GDM1 (cell line): ENCODE measurements at places on chromosomes 3 and 15.
A peak's percentile ranks its signal among the peaks of the same experiment; 100 is the strongest.

DNA sequence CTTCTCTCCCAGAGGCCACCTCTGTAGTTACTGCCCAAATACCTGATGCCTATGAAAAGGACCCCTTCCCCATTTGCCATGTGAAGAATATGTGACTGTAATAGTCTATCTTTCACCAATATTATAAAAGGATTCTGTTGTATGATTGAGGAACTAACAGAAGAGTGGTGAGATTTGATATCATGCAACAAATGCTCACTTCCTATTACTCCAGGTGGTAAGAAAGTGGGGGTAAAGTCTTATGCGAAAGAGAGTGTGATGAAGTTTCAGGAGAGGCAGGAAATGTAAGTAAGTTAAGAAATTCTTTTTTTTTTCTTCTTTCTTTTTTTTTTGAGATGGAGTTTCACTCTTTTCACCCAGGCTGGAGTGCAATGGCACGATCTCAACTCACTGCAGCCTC lies 24.4 kb upstream of the RAP2B start:
- no peak for DNase-seq

DNA sequence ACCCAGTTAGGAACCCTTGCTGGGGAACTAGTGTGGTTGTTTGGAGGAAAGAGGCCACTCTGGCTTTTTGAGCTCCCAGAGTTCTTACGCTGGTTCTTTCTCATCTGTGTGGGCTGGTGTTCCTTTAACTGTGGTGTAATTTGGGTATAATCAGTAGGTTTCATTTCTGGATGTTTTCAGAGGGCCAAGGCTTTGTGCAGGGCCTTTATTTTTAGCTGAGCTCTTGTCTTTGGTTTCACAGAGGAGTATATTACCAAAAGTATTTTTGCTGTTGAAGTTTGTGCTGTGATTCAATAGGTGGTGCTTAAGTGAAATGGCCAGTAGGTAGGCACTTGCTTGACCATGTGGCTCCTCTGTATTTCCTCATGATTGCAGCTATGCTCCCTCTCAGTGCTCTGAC lies 357.9 kb downstream of the KCNH8 start:
- no peak for DNase-seq

DNA sequence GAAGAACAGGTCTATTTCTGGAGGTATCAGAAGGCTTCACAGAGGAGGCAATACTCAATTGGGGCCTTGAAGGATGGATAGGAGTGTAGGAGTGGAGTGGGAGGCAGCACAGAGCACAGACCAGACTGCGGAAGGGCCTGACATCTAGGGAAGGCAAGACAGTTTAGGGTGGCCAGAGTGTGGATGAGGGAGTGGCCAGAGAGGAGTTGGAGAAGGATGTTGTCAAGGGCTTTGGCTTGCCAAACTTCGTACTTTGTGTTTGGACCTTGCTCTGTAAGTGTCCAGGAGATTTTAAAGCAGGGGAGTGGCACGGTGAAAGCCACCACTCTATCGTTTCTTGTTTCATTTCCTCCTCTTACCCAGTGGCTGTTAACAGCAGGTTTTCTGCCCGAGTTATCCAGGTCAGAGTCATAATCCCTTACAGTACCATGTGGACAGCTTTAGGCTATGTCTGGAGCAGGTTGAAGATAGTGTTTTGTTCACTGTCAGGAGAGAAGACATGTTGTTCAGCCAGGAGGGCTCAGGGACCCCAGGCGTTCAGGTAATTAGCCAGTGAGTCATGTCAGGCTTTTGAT lies 12.3 kb downstream of the SMAD3 start:
- no peak for DNase-seq

DNA sequence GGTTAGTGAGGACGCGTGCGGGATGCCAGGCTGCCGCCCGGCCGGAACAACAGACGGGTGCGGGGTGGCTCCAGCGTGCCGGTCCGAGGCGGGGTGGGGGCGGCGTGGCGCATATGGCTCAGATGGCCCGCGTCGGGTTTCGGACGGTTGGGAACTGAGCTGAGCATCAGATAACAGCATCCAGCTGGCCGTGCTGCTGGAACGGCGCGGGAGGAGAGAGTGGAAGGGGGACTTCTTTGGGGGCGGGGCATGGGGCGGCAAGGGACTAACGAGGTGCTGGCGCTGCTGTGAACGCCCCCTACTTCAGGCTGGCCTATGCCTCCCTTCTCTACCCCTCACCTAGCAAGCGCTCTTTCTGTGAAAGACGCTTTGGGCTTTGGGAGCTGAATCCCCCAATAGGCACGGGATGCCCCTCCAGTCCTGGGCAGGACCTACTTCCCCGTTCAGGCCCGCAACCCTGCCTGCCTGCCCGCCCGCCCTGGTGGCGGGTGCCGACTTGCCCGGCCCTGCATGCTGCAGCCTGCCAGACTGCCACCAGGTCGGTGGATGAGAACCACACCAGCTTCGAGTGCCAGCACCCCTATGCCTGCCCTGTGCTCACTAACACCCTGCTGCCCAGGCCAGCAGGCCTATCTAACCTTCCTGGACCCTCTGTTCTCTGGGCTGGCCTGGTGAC lies 542 bp downstream of the INKA1 start:
- peak; percentile 77 for DNase-seq

DNA sequence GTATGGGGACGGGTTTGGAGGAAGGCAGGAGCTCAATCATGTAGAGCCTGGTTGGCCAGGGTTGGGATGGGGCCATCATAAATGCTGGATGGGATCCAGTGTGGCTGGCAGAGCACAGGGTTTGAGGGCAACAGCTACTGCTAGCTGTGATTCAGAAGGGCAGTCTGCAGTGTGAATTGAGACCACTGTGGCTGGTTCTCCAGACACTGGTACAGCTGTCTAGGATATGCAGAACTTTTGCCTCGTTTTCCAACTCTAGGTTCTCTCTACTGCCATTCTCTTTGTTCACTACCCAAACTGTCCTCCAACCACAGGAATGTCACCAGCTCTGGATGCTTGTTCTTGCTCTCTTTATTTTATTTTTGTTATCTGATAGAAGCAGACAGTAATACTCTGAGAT lies 543.6 kb downstream of the AGBL1 start:
- DNase-seq = no peak

- DNase-seq = no peak
These were observed 56.1 kb downstream of the OSTN start for GRCh38 chr3:191255156-191255555.

DNA sequence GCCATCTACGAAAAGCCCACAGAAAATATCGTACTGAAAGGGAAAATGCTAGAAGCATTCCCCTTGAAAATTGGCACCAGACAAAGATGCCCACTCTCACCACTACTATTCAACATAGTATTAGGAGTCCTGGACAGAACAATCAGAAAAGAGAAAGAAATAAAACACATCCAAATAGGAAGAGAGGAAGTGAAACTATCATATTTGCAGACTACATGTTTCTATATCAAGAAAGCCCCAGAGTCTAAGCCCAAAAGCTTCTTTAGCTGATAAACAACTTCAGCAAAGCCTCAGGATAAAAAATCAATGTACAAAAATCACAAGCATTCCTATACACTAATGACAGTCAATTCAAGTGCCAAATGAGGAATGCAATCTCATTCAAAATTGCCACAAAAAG lies 15.6 kb downstream of the OR5K3 start:
- no peak for DNase-seq
